Bronchial epithelial cell (primary cell): ENCODE measurements at places on chromosomes 1 and 21.

- DNase-seq = peak; percentile 18
Measured at GRCh38 chr1:91440847-91441246, 36.2 kb upstream of the HFM1 start.

- DNase-seq = peak; percentile 93
Measured at GRCh38 chr1:156129687-156130577, 15.4 kb downstream of the LMNA start.

GRCh38 chr1:44239331-44239960, 26.2 kb downstream of the DMAP1 start:
- DNase-seq = peak; percentile 28

DNA sequence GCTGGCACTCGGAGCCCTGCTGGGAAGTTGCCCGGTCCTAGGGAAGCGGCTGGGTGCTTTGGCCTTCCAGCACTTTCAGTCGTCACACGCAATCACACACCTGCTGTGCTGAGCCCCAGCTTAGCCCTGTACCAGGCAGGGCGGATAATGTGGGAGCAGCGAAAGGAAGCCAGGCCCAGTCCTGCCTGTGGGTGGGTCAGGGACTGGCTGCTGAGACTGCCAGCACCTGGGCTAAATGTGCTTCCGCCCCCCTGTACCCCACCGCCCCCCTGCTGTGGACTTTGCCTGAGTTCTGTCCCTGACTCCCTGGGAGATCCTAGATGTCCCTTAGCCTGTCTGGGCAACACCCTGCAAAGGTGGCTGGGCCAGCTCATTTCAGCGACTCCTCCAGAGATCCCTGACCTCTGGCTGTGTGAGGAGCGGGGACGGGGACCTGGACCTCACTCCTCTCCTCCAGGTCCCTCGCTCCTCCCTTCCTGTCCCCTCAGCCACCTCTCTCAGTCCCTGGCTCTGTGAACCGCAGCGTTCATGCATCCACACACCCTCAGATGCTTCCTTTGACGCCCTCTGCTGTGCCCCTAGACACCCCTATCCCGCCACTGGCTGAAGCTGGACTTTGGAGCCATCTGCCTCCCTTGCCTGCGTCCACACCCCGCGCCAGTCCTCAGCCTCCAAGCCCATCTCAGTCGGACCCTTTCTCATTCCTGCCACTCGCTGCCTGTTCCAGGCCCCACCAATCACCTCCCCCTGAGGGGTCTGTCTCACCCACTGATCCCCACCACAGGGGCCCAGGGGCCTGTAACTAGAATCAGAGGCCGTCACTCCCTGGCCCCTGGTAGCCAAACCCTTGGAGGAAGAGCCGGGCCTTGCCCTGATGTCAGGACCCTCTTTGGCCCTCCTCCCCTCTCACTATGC, 1.4 kb downstream of the MMEL1 start:
- no peak for DNase-seq
